ENCODE measurements at places on chromosomes 1 and 21.

GRCh38 chr21:45356653-45357435, 48.1 kb upstream of the COL18A1 start:
- no peak for DNase-seq

DNA sequence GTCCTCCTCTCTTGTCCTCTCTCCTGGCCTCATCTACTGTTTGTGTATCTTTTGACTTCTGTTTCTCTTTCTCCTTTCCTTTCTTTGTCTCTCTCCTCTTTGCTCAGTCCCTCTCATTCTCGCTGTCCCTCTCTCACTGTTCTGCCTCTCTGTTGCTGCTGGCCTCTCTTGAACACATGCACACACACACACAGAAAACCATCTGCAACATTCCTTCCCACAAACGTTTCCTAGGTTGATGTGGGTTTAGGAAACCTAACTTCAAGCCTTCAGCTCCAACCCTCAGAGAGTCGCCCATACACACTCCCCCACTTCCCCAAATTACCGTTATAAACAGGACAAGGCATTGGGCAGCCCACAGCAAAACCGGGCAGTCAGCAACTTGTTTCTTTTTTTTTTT, 10.9 kb upstream of the SSBP3 start:
- no peak for DNase-seq

GRCh38 chr1:52334906-52335528, 31.0 kb downstream of the CC2D1B start:
- DNase-seq, result no peak

DNA sequence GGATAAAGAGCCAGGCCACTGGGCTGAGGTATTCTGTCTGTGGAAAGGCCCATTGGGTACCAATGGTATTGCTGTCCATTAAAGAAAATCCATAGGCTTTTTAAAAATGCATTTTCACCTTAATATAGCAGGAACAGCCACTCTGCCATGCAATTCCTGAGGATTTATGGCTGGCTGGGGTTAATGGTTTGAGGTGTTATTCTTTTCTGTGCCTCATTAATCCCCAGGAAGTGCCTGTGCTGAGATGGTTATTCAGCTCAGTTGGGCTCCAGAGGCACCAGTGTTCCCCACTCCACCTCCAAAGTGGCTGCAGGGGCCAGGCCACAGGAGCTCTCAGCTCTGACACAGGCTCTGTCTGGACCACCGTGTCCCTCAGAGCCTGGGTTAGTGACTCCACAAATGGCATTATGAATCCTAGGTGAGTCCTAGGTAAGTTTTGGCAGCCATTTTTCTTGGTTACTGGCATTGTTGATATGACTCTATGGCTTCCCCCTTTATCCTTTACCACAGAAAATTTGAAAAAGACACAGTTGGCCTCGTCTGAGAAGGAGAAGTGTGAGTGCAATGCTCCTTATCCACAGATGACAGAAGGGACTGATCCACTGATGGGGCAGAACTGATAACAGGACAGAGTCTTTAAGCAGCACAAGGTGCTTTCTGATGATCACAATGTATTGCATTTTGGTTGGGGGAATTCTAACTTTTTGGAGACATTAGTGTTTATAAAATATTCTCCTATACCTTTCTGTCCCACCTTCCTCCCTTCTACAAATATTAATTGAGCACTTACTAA, 2.2 kb upstream of the PAPPA2 start:
- DNase-seq, result no peak

DNA sequence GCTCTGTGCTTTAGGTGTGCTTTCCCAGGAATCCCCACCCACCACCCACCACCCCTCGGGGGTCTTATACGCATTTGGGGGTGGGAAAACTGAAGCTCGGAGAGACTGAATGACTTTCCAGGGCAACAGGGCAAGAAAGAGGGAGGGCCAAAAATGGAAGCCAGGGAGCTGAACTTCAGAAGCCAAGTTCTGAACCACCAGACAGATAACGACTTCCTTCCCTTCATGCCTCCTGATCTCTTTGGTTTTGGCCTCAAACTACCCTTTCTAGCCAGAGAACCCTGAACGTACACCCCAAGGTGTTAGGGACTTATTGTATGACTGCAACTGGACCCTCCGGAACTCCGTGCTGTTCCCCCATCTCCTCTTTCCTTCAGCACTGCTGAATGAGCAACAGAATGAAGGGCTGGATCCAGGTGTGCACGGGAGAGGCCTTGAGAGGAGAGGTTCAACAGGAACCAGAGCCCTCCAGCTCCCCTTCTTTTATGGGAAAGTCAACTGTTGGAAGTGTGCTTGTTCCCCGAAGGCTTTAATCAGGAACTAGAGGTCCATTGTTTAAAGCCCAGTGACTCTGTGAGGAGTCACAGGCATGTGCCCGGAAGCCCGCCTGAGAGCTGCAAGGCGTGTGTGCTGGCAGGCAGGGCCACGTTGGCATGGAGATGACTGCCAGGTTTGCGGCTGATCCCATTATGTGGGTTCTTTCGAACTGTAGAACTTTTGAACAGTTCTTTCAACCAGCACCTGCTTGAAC, 3.1 kb downstream of the BACE2 start:
- DNase-seq, result no peak

Measured in NCI-H187 treated with DMSO at 0.1 percent for 48 hours (cell line).